ENCODE measurements at places on chromosomes 3 and 15. TPM values are rescaled to one million over a fixed set of nuclear protein-coding genes. Genes with fewer than 3 reads are reported as not detected.

GRCh38 chr15:72312605-72313447 lies 7.1 kb downstream of the CELF6 start:
- no peak for DNase-seq

- no peak for DNase-seq
Observed at GRCh38 chr3:148975696-148976095, 15.6 kb upstream of the GYG1 start.

DNA sequence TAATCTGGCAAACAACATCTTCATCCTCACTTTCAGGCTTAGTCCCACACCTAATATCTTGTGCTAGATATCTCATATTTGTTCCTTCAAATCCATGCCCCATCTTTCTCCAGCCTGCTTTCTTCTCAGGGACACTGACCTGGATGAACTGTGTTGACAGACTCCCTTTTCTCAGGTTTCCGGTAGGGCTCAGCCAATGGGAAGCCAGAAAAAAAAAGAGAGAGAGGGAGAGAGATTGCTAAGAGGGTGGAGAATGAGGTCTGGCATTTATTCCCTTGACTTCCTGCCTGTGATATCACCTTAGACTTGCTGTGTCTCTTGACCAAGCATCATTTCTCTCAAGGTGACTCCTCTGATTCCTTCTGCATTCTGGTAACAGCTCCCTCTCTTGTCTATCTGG lies 145.6 kb upstream of the ABI3BP start:
- DNase-seq, result no peak

GRCh38 chr3:137264071-137264820 lies 306.5 kb downstream of the IL20RB start:
- no peak for DNase-seq

NPTN gene
- total RNA-seq, result 100 TPM

UQCRC1 gene
- 348 TPM for total RNA-seq

AAGAB gene
- 41.5 TPM for total RNA-seq

Measured in epithelial cell of proximal tubule (primary cell).